Pancreas (tissue), 10 donors: ENCODE measurements at places on chromosomes 7 and 10.
A peak's percentile ranks its signal among the peaks of the same experiment; 100 is the strongest.

DNA sequence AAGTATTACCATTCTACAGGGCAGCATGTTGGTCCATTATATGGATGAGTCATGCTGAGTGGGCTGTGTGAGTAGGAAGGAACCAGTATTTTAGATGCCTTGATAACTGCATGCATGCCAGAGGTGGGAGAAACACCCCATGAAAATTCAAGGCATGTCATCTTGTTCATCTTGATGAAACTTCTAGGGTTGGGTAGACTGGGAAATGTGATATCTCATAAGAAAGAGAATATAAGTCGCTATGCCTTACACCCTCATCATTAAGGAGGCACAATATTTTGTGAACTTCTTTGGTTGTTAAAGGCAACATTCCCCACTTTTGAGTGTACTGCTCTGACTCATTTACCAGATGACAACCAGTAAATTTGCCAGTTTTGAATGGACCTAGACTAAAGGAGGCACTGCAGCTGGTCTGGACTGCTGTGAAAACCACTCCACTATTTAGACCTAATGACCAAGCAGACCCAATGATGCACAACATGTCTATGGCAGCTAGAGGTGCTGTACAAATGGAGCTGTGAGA lies 48.0 kb downstream of the ZNF365 start:
- no peak for DNase-seq

GRCh38 chr10:35058134-35058533 lies 32.0 kb downstream of the CUL2 start:
- no peak for DNase-seq

- DNase-seq, result no peak
Observed at GRCh38 chr10:63313066-63313717, 152.6 kb downstream of the JMJD1C start.

DNA sequence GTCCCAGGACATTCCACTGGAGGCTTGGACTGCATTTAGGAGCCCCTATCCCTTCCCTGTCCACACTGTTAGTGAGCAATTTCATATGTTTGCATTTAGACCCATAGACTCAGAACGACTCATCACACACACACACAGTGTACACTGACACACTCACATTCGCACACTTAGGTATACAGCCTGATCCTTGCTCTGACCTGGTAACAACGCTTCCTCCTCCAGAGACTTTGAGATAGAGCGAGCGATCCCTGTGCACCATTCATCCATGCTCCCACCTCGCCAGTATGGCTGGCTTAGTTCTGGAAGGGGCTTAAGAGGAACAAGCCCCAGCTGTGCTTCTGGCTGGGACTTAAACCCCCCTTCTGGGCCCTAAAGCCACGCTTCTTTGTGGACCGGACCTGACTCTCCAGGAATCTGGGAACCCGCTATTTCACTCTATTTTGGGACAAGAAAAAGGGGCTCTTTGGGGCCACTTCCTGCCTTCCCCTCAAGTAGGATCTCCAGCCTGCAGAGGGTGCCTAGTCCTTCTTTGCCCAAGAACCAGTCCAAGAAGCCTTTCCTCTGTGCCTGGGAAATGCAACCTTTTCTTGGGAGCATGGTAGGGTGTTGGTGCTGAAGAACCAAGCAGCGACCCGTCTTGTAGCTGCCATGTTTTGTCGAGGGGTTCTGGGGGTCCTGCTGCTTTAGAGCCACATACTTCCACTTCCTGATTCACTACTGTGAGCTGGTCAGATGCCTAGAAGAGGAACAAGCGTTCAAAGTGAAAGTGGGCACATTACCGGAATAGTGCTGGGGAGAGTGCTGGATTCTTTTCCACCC lies 1.1 kb upstream of the HOXA13 start:
- no peak for DNase-seq

- peak; percentile 57 for DNase-seq
Observed at GRCh38 chr10:77582710-77583115, 54.9 kb downstream of the KCNMA1 start.

DNA sequence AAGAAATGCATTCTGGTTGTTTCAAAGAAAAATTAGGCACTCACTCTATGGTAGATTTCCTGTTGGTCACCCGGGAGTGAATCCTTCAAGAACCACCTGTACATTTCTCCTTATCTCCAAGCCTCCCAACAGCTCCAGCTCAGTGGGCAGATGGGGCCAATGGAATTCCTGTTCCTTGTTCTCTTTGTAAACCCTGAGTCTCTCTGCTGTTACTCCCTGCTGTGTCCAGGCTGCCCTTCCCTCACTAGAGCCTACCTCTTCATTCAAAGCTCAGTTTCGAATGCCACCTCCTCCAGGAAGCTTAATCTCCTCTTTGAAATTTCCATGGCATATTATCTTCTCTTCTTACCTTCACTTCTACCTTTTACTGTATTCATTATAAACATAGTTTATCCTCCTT lies 3.5 kb upstream of the BMPER start:
- no peak for DNase-seq

DNA sequence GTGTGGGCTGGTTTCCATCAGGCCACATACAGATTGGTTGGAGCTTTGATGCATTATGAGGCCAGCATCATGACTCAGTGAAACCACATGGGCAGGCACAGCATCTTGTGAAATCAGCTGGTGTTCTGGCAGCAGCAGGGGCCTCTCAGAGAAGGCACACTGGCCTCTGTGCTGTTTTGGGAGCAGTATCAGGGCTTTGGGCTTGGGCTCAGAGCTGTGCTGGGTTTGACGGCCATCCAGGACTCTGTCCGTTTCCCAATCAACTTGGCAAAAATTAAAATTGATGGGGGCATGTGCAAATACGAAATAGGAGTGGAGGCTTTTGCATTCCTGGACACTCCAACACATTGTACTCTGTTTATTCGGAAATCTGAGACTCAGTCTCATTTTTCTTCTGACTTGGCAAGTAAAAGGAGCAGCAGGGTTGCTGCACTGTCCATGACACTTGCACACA lies 190.9 kb downstream of the BMPER start:
- peak; percentile 13 for DNase-seq

DNA sequence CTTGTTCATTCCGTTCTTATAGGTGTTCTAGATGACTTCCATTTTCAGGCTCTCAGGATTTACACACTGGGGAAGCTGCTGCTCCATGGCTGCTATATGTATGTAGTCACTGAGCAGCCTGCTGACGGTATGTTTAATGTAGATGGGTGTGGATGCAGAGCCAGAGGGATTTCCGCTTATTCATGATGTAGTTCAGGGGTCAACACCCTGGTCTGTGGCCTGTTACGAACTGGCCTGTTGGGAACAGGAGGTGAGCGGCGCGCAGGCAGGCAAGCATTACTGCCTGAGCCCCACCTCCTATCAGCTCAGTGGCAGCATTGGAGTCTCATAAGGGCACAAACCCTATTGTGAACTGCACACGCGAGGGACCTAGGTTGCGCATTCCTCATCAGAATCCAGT lies 33.9 kb downstream of the DNAJB6 start:
- DNase-seq, result no peak

DNA sequence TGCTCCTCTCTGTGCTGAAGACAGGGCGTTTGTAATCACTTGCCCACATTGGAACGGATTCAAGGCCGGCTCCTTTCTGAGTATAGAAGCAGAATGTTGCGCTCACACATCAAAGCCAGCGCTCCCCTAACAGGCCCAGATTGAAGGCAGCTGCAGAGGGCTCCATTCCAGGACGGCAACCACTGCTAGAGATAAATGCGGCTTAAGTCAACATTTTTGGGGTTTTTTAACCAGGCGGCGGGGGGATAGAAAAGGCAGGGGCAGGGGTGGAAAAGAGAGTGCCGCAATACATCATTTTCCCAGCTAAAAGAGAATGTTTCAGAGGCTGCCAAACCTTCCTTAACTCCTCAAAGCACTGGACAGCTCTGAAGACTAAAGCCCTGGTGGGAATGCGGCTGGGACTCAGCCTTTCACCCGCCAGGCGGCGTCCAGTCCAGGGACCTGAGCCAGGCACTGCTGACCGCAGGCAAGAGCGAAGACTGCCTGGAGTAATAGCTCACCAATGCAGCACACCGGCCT lies 189.6 kb downstream of the TNS3 start:
- peak; percentile 68 for DNase-seq

DNA sequence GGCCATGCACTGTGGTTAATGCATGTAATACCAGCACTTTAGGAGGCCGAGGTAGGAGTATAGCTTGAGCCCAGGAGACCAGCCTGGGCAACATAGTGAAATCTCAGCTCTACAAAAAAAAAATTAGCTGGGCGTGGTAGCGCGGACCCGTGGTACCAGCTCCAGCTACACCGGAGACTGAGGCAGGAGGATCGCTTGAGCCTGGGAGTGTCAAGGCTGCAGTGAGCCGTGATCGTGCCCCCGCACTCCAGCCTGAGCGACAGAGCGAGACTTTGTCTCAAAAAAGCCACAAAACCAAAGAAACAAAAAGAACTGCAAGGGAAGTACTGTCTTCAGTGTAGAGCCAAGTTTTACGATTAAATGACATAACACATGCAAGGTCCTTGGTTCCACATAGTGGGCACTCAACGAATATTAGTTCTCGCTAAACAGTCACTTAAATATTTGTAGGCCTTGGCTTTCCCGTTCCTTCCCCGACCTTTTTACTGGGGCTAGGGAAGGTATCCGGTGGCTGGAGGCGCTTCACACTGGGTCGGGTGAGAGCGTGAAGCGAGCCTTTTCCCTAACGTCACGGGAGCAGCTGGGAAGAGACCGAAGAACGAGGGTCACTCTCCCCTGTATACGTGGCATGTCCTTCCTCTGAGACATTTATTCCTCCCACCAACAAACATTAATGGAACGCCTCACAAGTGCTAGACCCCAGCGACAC lies 993 bp upstream of the SND1 start:
- no peak for DNase-seq

GRCh38 chr7:65979583-65980477 lies 2.2 kb downstream of the GUSB start:
- no peak for DNase-seq

DNA sequence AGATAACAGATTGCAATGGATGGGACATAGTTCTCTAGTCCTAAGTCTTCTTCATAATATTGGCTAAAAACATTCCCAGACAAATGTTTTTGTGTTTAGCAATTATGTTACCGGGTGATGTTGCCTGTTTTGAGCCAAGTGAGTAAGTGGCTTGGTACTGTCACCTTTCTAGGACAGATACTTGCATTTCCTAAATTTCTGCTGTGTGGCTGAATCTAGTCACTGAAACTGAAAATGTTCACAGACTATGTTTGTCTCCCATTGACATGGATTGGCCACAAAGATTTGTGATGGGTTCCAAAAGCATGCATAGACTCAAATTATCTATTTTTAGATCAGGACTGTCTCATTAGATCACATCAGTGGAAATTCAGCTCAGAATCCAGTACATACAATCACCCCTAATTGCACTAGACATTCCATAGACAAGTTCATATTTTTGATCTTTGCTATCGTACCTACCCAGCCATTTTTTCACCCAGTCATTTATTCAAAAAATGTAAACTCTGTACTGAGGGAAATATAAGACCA lies 1222.1 kb upstream of the AUTS2 start:
- no peak for DNase-seq

DNA sequence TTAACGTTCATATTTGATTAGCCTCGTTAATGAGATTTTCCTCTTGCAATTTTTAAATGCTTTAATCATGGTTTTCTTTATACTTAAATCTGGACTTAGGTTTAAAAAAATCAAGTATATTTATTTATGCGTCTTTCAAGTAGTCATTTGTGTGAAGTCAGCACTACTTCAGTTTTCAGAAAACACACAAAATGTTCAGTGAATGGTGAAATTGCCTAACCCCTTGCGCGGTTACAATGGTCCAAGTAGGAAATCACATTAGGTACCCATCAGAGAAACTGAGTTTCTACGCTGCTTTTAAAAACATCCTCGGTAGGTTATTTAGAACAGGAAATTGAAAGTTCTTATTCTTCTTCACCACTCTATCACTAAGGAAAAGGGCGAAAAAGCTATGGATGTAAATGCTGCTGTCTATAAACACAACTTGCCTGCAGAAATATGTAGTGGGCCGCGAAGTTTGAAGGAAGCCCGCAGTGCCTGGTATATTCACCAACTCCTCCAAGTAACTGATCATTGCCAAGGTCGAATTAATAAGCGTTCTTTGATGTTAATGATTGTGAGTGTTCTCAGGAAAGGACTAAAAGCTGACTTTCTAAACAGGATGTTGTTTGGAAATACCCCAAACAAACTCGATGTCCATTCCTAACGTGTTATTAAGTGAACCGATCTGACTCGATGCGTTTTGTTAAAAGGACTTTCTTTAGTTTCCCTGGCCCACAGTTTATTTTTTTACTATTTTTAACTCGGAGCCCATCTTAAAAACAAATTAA lies 1.0 kb downstream of the SYPL1 start:
- DNase-seq, result no peak

DNA sequence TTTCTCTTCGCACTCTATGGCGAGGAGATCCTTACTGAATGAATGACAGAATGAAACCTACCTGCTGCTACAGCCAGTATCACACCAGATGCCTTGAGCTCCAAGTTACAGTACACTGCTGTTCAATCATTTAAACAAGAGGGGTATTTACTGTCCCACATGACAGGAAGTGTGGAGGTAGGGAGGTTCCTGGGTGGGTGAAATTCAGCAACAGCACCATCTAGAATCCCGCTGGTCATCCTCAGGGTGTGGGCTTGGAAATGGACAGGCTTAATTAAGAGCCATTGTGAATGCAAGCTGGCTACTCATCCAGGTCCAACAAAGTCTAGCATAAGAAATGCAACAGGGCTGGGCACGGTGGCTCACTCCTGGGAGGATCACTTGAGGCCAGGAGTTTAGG lies 14.7 kb downstream of the CYTH3 start:
- no peak for DNase-seq

DNA sequence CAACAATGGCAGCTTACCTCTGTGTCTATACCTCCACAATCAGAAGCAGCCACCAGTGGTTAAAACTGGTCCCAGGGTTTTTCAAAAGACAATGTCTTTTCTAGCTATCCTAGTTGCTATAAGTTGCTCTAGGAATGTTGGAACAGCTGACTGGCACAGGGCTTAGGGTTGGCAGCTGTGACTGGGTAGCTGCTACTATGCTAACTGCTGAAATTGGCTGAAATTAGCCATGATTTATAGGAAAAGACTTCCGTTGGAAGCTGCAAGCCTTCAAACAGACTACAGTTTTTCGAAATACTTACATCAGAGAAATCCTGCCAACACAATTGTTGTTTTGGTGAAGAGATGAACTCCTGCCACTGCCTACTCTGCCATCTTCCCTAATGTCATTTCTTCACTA lies 102.3 kb downstream of the MKX start:
- DNase-seq, result no peak
